ENCODE measurements at places on chromosomes 2 and 18.

DNA sequence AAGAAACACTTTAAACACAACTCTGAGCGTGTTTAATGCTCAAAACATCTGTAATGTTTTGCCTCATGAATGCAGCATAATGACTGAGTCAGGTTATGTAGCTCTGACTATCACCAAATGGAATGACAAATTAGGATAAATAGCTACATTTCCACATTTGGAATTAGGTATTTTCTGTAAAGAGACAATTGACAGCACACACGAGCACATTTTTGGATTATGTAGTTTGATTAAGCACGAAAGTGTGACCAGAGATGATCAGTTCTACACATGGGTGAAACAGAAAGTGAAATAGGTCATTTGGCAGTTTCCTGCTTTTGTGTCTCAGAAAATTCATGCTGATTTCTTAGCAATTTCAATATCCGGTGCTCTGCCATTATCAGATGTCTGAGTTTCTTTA lies 29.0 kb downstream of the LPIN1 start:
- DNase-seq = no peak

DNA sequence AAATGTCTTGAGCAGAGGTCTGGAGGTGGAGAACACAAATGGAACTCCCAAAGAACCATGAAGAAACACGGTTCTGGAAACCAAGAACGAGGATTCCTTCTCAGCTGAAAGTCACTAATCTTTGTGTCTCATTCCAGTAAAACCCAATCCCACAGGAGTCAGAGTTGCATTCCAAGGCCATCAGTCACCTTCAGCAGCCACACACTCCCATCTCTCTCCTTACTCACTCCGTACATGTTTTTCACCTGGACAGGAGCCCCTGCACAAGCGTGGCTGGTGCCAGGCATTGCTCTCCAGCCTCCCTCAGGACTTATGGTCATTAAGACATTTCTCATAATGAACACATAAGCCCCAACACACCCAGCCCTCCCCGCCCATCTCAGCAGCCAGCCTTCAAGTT lies 175.4 kb upstream of the SIX2 start:
- no peak for DNase-seq

DNA sequence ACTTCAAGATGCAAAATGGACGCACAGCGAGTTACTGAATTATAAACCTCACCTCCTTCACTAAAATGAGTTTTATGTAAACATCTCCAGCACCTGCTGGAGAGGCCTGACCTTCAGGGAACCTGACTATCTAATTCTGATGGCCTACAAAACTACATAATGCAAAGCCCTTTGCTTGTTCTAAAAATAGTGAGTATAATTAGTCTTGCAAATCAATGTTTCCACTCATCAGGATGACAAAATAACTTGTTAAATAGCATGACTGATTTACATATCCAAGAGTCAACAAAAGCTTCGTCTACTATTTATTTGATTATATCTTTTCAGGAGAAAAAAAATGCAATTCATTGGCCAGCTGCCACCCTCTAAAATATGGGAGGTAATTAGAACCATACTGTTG lies 326.3 kb upstream of the MC4R start:
- no peak for DNase-seq

DNA sequence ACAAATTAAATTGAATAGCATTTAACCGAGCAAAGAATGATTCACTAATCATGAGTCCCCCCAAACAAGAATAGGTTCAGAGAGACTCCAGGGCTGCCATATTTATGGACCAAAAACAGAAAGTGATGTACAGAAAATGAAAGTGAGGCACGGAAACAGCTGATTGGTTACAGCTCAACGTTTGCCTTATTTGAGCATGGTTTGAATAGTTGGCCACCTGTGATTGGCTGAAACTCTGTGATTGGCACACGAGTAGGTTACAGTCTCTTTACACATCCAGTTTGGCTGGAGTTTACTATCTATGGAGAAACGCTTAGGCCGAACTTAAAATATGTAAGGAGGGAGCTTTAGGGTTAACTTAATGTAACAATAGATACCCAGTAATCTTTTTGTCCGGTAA lies 27.0 kb upstream of the DPYSL5 start:
- DNase-seq = no peak

GRCh38 chr2:70069049-70069448 lies 18.2 kb upstream of the PCBP1 start:
- DNase-seq = no peak

GRCh38 chr2:140657657-140658056 lies 1473.2 kb downstream of the LRP1B start:
- no peak for DNase-seq

- DNase-seq = peak; percentile 86
Measured at GRCh38 chr18:48932822-48933510, 17.8 kb downstream of the SMAD7 start.

GRCh38 chr2:72917877-72918553 lies 696 bp downstream of the EMX1 start:
- DNase-seq = peak; percentile 32

DNA sequence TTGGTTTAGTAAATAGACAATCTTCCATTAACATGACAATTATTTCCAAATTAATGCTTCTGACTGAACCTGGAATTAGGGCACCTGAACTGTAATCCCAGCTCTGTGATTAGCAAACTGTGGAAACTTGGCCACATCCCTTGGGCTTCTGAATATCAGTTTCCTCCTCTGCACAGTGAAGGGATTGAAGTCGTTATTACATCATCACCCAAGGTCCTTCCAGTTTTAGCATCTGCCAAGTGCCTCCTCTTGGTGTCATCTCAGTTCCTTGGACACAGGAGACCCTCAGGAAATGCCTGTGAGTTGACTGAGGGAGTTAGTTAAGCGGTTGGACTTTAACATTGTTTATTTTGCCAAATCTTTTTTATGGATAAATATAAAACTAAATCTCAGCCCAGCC lies 64.8 kb downstream of the MOGAT1 start:
- DNase-seq = no peak
